ENCODE measurements at places on chromosomes 3 and 15.

DNA sequence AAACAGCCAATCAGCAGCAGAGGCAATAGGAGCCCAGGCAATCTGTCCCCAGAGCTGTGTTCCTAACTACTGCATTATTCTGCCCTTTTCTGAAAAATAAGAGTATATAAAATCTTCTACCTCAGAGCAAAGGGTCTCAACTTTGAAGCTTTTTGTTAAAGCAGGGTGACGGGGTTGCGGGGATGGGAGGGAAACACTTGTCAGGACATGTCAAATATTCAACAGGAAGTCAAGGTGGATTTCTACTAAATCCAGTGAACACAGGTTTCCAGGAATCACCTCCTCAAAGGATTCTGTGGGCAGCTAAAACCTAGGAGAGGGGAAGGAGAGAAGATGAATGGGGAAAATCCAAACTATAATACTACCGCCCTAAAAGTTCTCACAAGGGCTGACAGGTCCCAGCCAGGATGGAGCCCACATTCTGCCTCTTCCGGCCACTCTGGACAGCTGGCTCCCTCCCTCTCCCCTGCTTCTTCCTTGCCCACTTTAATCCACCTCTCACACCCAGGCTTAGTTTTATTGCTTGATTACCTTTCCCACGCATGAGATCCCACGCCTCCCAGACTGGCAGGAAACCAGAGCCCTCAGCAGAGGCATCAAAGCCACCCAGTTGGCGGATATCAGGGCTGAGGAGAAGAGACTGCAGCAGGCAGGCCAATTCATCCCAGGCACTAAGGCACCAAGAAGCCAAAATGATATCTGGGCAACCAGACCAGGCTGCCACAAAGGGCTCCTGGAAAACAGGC lies 77.2 kb downstream of the OSBPL10 start:
- DNase-seq: no peak

- DNase-seq: no peak
These were observed 101.9 kb upstream of the THBS1 start for GRCh38 chr15:39478996-39479395.

GRCh38 chr3:53844262-53845102 lies 1.7 kb downstream of the CHDH start:
- no peak for DNase-seq

- DNase-seq: no peak
These were observed 4.3 kb downstream of the BMF start for GRCh38 chr15:40104296-40104864.

DNA sequence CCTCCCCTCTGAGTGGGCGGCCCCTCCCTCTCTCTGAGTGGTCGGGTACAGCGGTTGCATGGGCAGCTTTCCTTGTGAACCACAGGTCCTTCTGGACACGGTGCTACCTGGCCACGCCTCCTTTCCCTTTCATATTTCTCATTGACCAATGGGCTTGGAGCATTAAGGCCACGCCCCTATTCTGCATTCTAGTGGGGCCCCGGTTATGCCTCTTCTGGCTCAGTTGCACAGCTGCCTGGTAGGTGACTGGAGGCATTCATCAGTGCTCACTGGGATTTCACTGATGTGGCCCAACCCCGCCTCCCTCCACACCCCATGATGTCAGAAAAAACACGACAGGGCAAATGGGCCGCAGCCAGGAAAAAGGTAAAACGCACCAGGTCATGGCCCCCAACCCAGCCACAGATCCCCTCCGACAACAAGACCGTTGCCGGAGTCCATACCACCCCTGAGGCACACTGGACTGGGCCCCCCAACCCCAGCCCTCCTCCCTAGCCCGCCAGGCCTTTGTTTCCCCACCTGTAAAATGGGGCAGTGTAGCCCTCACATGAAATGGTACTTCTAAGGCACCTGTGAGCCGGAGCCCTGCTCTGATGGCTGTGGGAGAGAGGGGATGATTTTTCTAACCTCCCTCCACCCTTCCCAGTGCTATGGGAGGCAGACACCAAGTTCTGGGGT lies 26.3 kb downstream of the NGRN start:
- DNase-seq: no peak

- no peak for DNase-seq
These were observed 79.3 kb upstream of the CBLB start for GRCh38 chr3:105948101-105948500.

DNA sequence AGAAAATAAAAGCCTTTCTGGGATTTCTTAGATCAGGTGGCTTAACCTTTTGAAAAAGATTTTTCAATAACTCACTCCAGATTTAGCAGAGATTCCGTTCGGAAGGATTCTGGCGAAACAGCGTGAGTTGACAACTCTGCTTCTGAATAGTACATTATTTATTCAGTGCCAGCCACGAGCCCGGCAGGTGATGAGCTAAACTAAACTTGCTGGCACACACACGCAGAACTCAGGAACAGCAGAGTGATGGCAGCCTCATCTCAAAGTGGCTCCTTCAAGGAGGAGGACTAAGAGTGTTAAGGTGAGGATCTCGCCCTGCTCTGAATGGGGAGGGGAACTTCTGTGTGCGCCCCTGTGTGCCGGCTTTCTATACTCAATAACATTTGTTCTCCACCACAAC lies 114.3 kb downstream of the FAM43A start:
- DNase-seq: no peak

DNA sequence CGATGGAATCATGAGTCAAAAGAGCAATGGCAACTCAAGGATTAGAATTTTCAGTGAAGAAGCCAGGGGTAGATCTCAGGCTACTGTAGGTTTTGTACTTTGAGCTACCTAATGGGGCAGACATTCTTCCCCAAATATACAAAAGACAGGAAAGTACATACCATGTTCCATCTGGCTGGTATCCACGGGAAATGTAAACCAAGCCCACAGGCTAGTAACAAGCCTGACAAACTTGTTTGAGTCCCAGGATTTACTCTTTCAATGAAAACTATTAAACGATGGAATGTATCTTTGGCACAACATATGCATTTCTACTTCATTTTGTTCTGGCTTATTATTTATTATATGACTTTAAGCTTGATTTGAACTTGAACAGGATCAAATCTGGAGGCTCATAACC lies 44.2 kb upstream of the GOLIM4 start:
- DNase-seq: no peak

GRCh38 chr3:154310840-154311239 lies 13.4 kb downstream of the DHX36 start:
- DNase-seq: no peak

- no peak for DNase-seq
These were observed 41.4 kb downstream of the NFKBIZ start for GRCh38 chr3:101890716-101891115.

- no peak for DNase-seq
These were observed 182.4 kb downstream of the ANXA2 start for GRCh38 chr15:60215225-60215963.

DNA sequence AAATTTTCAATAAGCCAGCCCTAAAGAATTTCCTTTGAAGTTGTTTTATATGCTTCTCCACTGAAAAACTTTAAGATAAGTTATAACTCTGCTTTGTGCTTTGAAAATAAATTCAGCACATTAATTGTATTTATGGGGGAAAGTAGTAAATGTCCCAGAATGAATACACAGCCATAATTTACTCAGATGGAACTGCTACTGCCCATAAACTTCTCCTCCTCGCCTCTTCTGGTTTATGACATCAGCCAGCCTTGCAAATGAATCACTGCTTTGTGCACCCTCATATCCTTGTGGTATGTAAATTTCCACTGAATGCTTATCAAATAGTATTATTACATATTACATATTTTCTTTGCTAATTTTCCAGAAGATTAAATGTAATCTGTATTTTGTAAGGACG lies 302.0 kb downstream of the DIPK2A start:
- no peak for DNase-seq

GRCh38 chr3:107421881-107422280 lies 44.6 kb downstream of the CCDC54 start:
- no peak for DNase-seq

- DNase-seq: no peak
These were observed 38.0 kb upstream of the CBLB start for GRCh38 chr3:105906836-105907235.

DNA sequence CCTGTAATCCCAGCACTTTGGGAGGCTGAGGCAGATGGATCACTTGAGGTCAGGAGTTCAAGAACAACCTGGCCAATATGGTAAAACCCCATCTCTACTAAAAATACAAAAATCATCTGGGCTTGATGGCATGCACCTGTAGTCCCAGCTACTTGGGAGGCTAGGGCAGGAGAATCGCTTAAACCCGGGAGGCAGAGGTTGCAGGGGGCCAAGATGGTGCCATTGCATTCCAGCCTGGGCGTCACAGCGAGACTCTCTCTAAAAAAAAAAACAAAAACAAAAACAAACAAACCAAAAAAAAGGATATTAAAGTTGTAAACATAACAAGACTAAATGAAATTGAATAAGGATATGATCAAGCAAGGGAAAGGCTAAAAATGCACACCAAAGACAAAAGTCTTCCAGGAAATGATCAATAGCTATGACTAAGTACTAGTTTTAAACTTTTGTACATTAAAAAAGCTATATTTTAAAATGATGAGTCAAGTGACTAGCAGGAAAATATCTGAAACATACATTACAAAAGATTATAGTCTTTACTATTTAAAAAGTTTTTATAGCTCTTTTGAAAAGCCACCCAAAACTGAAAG lies 28.6 kb downstream of the KLHL6 start:
- no peak for DNase-seq

DNA sequence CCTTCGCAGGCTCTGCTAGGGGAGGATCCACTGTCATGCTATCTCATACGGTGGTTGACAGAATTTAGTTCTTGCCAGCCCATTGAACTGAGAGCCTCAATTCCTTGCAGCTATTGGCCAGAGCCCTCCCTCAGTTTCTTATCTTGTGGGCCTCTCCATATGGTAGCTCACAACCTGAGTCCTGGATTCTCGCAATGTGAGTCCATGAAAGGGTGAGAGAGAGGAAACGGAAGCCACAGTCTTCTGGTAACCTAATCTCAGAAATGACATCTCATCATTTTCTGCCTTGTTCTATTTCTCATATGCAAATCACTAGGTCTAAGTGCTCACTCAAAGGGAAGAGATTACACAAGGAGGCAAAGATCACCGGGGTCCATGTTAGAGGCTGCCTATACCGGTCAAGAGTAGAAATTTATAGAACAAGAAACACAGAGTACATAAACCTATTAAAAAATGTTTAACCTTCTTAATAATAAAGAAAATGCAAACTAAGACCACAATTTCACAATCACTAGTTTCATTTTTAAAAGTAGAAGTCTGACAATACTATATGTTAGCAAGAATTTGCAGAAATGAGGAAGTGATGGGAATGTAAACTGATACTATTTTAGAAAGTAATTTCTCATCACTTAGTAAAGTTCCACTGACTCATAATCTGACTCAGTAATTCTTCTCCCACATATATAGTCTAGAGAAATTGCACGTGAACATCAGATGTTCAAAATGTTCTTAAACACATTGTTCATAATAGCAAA lies 378.4 kb upstream of the AGTR1 start:
- no peak for DNase-seq

DNA sequence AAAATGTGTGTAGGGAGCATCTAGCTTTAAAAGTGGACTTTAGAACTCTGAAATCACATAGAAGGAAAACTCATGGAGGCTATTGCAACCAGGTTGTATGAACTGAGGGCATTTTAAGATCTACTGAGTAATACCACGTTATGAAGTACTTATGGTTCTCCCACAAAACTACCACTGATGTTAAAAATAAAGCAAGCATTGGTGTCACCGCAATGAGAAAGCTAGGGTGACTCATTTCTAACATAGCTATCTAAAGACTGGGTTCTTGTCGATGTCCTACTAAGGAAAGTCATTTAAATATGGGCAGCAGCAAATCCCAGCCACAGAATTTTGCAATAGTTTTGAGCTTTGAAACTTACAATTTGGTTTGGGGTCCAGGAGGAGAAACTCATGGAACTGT lies 584.8 kb downstream of the DIPK2A start:
- DNase-seq: no peak

- DNase-seq: no peak
These were observed 815.5 kb upstream of the CFAP20DC start for GRCh38 chr3:59865351-59865750.

DNA sequence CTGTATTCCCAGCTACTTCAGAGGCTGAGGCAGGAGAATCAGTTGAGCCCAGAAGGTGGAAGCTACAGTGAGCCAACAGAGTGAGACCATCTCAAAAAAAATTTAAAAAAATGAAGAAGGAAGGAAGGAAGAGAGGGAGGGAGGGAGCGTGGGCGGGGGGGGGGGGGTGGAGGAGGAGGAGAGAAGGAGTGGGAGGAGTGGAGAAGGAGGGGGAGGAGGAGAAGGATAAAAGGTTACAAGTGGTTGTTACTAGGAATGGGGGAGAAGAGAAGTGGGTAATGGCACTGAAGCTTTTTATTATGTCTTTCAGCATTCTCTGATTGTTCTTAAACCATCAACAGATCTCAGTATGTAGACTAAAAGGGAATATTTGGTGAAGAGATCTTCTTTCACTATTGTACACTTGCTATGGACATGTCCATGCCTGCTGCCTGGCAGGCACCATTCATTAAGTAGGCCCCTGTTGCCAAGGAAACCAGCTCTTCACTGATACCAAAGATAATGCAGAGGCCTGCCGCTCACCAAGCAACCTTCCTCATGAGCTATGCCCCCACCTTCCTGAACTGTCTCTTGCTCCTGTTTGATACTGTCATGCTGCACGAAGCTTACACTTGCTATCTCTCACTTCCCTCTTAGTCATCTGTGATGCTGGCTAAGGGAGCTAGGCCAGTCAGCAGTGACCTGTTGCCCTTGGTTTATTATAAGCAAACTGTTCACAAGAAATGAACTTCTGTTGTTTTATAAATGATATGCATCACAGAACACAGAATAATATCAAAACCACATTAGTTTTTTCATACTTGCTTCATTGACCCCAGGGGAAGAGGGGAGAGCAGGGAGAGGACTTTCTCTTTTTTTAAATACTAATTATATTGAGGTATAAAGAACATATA lies 23.1 kb downstream of the EPM2AIP1 start:
- DNase-seq: no peak

DNA sequence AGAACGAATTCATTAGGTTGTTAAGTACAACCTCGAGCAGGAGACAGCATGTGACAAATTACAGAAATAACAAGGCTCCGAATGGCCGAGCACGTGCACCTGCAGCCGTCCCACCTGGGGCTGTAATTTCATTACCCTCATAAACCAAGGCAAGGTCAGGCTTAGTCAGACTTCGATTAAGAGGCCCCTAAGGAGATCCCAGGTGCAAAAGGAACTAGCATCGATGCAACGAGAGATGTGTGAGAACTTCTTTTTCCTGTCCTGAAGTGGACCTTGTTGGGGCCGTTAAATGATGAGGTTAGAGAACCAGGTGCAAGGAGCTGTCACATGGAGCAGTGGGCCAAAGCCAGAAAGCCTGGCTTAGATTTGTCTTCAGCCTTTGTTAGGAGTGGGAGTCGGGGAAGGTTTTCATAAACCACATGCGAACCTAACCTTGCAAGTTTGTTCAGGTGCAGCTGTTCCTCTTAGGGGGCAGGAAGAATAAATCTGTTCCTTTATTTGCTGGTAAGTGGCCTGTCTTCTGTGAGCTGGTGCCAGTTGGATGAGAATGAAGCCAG lies 559.9 kb upstream of the MCTP2 start:
- DNase-seq: no peak
